ENCODE measurements at places on chromosomes 2 and 18. TPM values are rescaled to one million over a fixed set of nuclear protein-coding genes. Genes with fewer than 3 reads are reported as not detected.

DNA sequence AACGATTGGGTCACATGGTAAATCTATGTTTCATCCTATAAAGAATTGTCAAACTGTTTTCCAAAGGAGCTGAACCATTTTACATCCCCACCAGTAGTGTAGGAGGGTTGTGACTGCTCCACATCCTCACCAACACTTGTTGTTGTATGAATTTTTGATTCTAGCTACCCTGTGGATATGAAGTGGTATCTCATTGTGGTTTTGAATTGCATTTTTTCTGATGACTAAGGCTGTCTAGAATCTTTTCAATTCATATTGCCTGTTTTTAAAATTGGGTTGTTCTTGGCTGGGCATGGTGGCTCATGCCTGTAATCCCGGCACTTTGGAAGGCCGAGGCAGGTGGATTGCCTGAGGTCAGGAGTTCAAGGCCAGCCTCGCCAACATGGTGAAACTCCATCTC, 44.5 kb downstream of the TXNL1 start:
- DNase-seq: no peak

GRCh38 chr2:237919593-237919992, 47.2 kb upstream of the UBE2F start:
- DNase-seq: peak; percentile 45

KLHL14 gene
- 15.4 TPM for total RNA-seq

DNA sequence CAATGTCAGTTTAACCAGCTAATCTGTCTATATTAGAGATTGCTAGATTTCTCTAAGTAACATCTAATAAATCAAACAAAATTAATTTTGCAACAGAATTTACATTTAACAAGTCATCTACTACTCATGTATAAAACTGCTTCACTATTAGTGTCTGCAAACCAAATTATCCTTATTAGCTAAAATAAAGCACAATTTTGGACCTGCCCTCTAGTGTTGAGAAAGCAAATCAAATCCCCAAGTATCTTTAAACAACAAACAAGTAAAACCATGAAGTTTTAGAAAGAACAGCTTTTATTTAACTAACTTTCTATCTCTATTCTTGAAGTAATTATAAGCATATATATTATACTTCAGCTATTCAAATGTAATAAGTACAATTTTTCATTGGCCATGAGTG, 113.1 kb upstream of the SP3 start:
- no peak for DNase-seq

DNA sequence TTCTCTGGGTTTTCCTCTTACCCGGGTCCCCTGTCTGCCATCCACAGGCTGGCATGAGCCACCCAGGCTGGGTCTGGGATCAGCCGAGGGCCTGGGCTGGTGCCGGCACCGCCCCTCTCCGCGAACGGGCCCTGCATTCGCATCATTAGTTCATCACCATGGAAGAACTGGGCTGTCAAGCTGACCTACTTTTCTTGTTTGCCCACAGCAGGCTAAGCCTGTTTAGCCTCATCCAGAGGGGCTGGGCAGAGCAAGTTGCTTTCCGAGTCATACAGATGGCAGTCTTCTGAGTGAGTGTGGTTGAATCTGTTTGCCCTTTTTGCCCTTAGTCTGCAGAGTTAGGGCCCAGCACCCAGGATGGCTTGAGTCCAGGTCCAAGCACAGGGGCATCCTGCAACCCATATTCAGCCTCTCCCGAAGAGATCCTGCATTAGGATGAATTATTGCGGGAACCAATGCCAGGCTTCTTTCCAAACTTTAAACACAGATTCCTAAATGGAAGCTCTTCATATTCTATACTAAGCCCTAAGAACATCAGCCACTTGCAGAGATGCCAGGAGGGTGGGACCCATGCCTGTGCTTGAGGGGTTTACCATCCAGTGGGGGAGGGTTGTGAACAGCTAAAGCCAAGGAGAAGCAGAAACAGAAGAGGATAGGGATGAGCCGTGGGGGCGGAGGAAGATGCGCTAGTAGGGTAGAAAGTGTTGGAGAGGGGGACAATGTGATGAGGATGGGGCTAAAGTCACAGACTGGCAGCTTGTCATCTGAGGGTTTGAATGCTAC, 68.0 kb downstream of the NPAS2 start:
- no peak for DNase-seq

GRCh38 chr2:64479259-64480117, 25.5 kb downstream of the LGALSL start:
- no peak for DNase-seq

GRCh38 chr2:52135235-52135634, 1103.3 kb upstream of the NRXN1 start:
- no peak for DNase-seq

MAIP1 gene
- total RNA-seq: 16.0 TPM

DNA sequence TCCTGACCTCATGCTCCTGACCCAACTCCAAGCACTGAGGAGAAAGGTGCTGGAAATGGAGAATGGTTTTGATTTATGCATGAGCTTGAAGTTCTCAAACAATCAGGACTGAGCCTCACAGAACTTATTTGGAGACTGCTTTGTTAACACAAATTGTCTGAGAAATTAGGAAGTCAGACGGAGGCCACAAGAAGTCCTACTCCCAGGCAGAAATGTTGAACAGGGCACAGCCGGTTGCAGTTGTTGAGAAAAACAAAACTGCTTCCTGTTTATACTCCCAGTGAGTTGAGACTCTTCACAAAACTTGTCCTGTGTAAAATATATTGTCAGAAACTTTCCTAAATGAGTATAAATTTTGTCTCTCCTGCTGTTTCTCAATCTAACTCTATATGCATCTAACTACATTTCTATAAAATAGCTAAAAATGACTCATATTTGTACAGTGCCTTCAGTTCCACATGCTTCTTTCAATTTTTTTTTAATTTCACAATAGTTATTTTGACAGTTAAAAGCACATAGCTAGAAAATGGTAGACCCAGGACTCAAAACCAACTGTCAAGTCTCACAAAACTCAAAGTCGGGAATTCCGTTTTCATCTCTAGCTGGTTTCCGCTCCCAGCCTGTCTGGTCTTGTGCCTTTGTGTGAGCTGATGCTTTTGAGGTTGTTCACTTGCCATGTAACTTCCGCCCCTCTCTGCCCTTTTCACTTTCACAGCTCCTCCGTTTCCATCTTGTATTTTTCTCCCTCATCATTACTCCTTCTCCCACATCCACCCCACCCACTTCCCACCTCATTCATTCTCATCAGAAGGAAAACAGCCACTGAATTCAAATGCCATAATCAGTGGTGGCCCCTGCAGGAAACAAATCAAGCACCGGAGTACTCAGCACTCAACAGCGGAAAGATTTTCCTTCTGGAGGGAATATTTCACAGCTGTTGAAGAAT, 215.0 kb downstream of the SUCLG1 start:
- peak; percentile 47 for DNase-seq

KIAA2012 gene
- total RNA-seq: not detected

Measured in kidney (tissue), 22 donors.